CD4-positive, CD25-positive, alpha-beta regulatory T cell (primary cell): ENCODE measurements at places on chromosomes 16 and 17. TPM values are rescaled to one million over a fixed set of nuclear protein-coding genes. Genes with fewer than 3 reads are reported as not detected.

DNA sequence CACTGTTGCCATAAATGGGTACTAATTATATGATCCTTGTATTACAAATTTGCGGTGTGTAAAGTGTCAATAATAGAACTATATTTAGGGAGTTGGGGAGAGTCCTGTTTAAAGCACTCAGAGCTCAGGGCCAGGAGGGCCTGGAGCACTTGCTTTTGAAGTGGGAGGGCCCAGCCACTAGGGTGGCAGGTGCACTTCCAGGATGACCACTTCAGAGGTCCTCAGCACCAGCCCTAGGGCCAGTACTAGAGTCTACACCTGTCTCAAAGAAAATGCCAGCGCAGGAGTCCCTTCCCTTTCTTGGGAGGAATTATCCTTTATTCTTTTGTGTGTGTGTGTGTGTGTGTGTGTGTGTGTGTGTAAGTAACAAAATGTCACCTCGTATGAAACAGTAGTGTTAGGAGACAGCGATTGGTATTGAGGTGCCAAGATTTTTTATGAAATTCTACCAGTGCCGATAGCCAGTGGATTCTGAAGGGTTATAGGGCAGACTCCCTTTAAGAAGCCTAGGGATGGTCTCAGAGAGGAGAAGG lies 31.9 kb downstream of the MYO18A start:
- H3K4me1 ChIP-seq = peaks cover 27% of the 10 kb centered on the region
- no peaks in the 10 kb centered on the region for H3K27me3 ChIP-seq
- H3K36me3 ChIP-seq = no peaks in the 10 kb centered on the region

Gene DYNC1LI2
- 91.9 TPM for total RNA-seq

Gene ABR
- total RNA-seq = 116 TPM

- H3K4me1 ChIP-seq = no peaks in the 10 kb centered on the region
- H3K36me3 ChIP-seq = no peaks in the 10 kb centered on the region
- DNase-seq = no peak
- no peaks in the 10 kb centered on the region for H3K27me3 ChIP-seq
- H3K27ac ChIP-seq = no peak overlapping the region
- H3K4me3 ChIP-seq = no peak overlapping the region
These were observed 588.6 kb upstream of the KIF2B start for GRCh38 chr17:53234138-53234537.

DNA sequence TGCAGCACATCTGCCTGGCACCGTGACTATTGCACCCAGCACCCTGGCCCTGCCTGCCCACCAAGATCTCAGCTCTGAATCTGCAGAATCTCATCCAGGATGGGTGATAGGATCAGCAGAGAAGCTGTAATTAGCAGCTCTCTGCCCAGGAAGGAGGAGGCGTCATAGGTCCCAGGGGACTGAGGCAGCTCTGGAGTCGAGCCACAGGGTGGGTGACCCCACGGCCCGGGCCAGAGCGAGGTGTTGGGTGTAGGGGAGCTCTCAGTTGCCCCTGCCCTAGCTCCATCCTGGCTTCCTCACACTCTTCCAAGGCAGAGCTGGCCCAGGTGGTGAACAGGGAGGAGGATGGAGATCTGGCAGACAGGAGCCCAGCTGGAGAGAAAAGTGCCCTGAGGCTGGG lies 18.2 kb upstream of the FAM83G start:
- H3K4me3 ChIP-seq = no peak overlapping the region
- H3K27me3 ChIP-seq = no peaks in the 10 kb centered on the region
- H3K36me3 ChIP-seq = peaks cover 6% of the 10 kb centered on the region
- H3K27ac ChIP-seq = no peak overlapping the region
- peaks cover 8% of the 10 kb centered on the region for H3K4me1 ChIP-seq
- DNase-seq = no peak

DNA sequence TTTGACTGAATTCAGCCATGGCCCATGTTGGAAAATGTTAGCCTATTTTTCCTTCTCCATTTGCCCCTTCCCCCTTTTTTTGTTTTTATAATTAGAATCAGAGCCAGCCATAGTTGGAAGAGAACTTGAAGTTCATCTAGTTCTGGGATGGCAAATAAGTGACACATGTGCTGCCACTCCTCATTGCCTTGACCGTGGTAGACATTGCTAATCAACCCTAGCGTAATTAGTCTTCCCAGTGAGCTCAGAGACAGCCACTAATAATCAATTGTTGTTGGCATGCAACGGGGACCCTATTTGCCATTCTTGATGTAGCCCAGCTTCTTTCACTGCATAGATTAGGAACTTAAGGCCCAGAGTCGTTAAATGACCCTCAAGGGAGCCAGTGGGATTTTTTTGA lies 16.6 kb downstream of the CMIP start:
- no peaks in the 10 kb centered on the region for H3K27me3 ChIP-seq
- no peaks in the 10 kb centered on the region for H3K4me1 ChIP-seq
- DNase-seq = no peak
- H3K4me3 ChIP-seq = no peak overlapping the region
- peaks cover 18% of the 10 kb centered on the region for H3K36me3 ChIP-seq

DNA sequence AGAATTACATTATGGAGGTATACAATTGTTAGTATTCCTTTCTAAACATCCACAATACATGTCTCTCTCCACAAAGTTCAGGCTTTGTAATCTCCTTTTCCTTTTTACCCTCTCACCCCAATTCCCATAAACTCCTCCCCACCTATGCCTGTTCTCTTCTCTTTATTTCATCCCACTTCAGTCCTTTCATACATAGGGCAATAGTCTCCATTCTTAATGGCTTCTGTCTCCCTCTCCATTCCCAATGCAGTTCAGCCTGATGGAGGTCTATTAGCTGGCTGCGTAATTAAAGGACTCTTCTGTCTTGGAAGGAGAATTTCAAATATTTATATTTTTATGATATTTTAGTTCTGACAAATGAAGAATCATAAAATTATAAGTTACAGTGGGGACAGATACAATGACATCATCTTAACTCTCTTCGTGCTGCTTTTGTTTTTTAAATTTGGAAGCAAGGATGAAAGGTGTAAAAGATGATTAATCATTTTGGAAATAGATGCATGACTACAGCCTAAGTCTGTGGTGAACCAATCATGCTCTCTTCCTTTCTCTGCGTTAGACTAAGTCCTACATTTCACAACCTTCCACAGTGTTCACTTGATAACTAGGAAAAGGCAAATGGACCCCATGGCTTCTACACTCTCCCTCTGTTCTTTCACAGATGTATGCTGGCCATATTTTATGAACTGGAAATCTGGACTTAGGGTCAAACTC lies 11.2 kb upstream of the FAM20A start:
- H3K27me3 ChIP-seq = peaks cover 8% of the 10 kb centered on the region
- H3K36me3 ChIP-seq = no peaks in the 10 kb centered on the region
- no peak overlapping the region for H3K27ac ChIP-seq
- no peaks in the 10 kb centered on the region for H3K4me1 ChIP-seq
- no peak for DNase-seq

DNA sequence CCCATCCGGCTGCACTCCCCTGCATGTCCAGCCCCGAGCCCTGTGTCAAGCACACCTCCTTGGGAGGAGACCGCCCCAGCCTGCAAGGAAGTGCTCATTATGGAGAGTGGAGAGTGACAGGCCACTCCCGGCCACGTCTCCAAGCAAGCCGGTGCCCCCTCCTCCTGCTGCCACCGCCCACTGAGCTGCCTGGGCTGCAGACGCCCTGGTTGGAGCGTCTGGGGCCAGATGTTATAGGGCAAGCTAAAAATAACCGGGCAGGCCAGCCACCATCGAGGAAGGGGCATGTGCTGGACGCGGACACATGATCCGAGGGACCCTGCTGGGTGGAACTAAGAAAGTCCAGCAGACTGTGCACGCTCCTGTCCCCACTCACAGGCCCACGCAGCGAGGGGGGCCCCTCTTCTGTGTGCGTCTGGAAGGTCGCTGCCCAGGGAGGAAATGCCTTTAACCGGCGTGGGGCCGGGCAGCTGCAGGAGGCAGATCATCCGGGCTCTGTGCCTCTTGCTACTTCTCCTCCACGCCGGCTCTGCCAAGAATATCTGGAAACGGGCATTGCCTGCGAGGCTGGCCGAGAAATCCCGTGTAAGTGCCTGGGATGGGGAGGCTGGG lies at the start of gene WFDC1:
Gene WFDC1, plus strand, starts transcription at position 348 of the 612 bp plus-strand sequence. Its CDS starts 94 bp downstream, at position 442.
- peaks cover 5% of the 10 kb centered on the region for H3K27me3 ChIP-seq
- no peaks in the 10 kb centered on the region for H3K4me1 ChIP-seq
- DNase-seq = no peak
- no peak within 1 kb of the TSS for H3K4me3 ChIP-seq
- no peaks in the 10 kb centered on the region for H3K36me3 ChIP-seq

Gene MEIOB
- total RNA-seq = not detected

DNA sequence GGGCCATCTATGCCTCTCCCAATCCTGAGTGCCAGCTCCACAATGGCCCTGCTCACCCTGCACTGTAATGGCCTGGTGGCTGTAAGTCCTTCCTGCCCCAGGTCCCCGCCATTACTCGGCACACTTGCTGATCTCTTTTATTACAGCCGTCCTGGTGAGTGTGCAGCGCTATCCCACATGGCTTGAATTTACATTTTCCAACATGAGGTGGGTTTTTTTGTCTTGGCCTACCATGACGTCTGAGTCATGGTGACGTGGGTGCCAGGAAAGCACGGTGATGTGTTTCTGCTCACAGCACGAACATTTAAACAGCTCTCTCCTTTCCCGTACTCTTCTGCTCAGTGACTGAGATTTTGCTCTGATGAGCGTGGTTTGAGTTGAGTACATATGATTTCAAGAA lies 55.2 kb upstream of the FOXF1 start:
- no peaks in the 10 kb centered on the region for H3K36me3 ChIP-seq
- H3K27ac ChIP-seq = no peak overlapping the region
- no peaks in the 10 kb centered on the region for H3K27me3 ChIP-seq
- H3K4me3 ChIP-seq = no peak overlapping the region
- no peaks in the 10 kb centered on the region for H3K4me1 ChIP-seq
- DNase-seq = no peak

DNA sequence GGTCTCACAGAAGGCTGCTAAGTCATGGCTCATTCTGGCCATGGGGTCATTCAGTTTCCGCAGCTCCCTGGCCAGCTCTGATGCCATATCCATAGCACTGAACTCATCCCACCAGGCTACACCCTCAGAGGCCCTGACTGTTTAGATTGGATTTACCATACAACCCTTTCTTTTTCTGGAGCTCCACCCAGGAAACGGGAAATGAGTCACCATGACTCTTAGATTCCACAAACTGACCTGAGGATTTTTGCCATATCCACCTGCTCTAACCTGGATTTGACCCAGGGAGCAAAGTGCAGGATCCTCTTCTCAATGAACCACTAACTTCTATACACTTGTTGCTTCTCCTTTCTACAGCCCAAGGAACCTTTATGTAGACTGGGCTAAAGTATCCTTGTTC lies 20.3 kb upstream of the CALB2 start:
- H3K27me3 ChIP-seq = peaks cover 2% of the 10 kb centered on the region
- no peak overlapping the region for H3K27ac ChIP-seq
- H3K4me3 ChIP-seq = no peak overlapping the region
- no peaks in the 10 kb centered on the region for H3K36me3 ChIP-seq
- DNase-seq = no peak
- no peaks in the 10 kb centered on the region for H3K4me1 ChIP-seq

DNA sequence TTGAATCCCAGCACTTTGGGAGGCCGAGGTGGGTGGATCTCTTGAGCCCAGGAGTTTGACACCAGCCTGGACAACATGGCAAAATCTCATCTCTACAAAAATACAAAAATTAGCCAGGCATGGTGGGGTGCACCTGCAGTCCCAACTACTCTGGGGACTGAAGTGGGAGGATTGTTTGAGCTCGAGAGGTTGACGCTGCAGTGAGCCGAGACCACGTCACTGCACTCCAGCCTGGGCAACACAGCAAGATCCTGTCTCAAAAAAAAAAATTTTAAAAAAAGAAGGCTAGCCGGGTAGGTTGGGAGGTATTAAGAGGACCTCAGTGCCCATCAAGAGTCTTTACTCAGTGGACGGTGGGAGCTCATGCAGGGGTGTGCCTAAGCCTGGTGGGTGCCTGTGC lies 3.8 kb upstream of the NPTX1 start:
- DNase-seq = no peak
- H3K27ac ChIP-seq = no peak overlapping the region
- no peaks in the 10 kb centered on the region for H3K36me3 ChIP-seq
- peaks cover 12% of the 10 kb centered on the region for H3K27me3 ChIP-seq
- peaks cover 35% of the 10 kb centered on the region for H3K4me1 ChIP-seq
- no peak overlapping the region for H3K4me3 ChIP-seq

Gene CNTNAP4
- total RNA-seq = not detected

Gene TAT
- not detected for total RNA-seq

DNA sequence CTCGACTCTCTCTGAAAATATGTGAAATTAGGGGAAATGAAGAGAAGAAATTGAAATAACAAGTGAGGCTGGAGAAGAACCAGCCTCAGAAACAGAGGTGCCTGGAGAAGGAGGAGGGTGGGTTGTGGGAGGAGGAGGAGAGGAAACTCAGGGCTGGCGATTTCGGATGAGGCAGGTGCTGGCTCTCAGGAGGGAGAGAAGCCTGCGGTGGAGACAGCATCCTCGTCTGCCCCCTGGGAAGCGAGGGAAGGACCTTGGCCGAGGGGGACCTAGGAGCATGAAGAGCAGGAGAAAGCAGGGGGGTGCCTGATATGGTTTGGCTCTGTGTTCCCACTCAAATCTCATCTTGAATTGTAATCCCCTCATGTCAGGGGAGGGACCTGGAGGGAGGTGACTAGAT lies 264.7 kb upstream of the TNRC6C start:
- no peak overlapping the region for H3K4me3 ChIP-seq
- no peaks in the 10 kb centered on the region for H3K27me3 ChIP-seq

GRCh38 chr17:8062435-8062806 lies 23.6 kb downstream of the ALOX15B start:
- no peak overlapping the region for H3K4me3 ChIP-seq
- H3K4me1 ChIP-seq = no peaks in the 10 kb centered on the region
- no peak overlapping the region for H3K27ac ChIP-seq
- DNase-seq = no peak
- H3K27me3 ChIP-seq = peaks cover 31% of the 10 kb centered on the region

Gene AARS1
- total RNA-seq = 25.2 TPM

- H3K36me3 ChIP-seq = no peaks in the 10 kb centered on the region
- H3K4me1 ChIP-seq = peaks cover 3% of the 10 kb centered on the region
- no peaks in the 10 kb centered on the region for H3K27me3 ChIP-seq
- no peak for DNase-seq
- no peak overlapping the region for H3K27ac ChIP-seq
These were observed 7.0 kb upstream of the CCNF start for GRCh38 chr16:2422123-2422867.

- no peak overlapping the region for H3K27ac ChIP-seq
- no peak overlapping the region for H3K4me3 ChIP-seq
- no peak for DNase-seq
- no peaks in the 10 kb centered on the region for H3K36me3 ChIP-seq
These were observed 244.1 kb downstream of the PHKB start for GRCh38 chr16:47705266-47705665.

DNA sequence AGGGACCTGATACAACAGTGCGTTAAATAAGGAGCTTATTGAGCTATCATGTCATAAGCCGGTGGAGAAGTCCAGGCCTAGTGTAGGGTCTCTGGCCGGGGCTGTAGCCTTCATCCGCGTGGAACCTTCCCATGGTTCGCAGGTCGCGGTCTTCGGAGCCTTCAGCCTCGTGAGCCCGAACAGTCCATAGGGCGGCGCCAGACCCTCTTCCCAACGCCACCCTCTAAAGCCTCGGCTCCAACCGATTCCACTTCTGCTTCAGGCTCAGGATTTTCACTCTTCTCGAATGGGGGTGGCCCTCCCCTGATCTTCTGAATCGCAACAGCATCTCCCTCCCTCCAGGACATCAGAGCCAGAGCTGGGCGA lies 10.3 kb upstream of the BRCA1 start:
- H3K4me3 ChIP-seq = no peak overlapping the region
- H3K27me3 ChIP-seq = no peaks in the 10 kb centered on the region
- peaks cover 10% of the 10 kb centered on the region for H3K36me3 ChIP-seq

Gene CRYBA1
- total RNA-seq = not detected
